ENCODE measurements at places on chromosomes 13 and 19.

- no peak for DNase-seq
These were observed 32.0 kb upstream of the ASF1B start for GRCh38 chr19:14168259-14168972.

- no peak for DNase-seq
These were observed 14.3 kb upstream of the GPR18 start for GRCh38 chr13:99272481-99272880.

DNA sequence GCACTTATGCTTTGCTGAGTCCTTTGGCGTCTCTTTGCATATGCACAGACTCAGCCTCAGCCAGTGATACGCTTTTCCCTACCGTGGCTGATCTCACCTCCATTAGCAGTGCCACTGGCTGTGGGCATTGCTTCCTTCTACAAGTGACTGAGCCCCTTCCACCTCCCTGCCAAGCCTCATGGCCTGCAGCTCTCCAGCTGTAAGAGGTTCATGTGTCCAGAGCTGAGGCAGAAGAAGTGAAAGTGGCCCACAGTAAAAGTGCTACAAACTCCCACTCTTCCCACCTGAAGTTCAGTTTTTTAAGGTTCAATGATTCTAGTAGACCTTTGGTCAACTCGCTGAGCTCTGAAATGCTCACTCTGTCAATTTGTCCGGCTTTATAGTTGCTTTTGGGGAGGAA, 44.7 kb downstream of the SMARCA4 start:
- no peak for DNase-seq

DNA sequence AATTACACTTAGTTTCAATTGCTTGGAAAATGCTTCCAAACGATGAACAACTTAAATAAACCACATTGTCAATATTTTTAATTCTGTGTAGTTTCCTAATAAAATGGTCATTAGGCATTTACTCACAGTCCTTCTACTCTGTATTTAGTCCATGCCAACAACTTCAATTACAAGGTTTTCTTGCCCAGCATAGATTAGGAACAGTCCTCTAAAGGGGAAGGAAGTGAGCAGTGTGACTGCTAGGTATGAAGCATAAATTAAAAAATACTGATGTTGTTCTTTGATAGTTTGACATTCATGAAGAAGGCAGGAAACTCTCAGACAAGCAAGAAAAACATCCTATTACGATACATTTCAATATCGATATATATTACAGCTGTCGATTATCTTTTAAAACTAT, 716.0 kb upstream of the PCDH9 start:
- DNase-seq: no peak

DNA sequence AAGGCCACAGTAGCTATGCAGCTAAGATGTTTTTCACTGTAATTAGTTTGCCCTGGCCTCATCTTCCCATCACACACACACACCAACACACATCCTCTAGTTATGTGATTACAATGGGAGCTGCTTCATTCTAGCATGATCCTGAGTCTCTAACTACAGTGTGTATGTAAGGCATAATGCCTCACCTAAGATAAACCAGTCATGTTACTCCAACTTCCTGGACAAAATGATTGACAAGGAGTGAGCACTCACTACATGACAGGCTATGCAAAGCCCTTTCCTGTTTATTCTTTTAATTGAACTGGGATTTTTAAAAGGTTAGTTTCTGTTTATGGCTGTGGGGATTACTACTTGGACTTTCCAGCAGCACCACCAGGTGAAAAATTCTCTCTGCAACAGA, 400.8 kb upstream of the ATXN8OS start:
- no peak for DNase-seq

GRCh38 chr13:91664039-91664438, 265.6 kb downstream of the GPC5 start:
- DNase-seq: no peak

DNA sequence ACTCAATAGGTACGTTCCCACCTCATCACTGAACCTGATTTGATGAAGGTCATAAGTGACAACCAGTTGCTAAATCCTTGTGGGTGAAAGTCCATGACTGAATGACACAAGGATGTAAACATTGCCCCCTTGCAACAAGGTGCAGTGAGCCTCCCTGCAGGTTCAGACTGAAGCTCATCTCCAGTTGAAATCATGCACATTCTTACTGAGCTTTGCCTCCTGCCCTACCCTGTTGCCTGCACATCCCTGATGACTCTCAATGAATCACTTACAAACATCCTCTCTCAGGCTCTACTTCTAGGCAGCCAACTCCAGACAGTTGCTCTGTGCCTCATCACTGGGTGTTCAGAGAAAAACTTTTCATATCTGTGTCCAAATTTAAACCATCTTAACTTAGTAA, 42.5 kb upstream of the ARGLU1 start:
- no peak for DNase-seq

DNA sequence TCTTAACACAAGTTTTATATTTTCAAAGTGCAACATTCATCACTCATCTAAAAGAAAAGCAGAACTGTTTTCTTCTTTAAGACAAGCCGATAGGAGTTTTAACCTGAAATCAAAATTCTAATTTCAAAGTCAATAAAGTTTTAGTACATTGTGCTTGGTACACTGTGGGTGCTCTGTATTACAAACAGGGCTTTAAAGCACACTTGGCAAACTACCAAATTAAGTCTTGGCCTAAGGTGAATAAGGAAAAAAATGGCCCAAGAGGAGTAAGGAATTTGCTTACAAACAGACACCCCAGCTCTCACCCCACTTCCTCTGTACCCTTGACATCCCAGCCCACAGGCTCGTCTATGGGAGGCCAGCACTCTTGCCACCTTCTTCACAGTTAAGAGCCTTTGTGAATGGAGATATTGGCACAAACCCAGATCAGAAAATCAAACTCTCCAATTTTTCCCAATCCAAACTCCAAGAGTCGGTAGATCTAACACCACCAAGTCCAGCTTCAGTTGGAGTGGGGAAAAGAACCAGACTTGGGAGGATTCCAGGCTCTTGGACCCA, 66.0 kb downstream of the ABCC4 start:
- no peak for DNase-seq

DNA sequence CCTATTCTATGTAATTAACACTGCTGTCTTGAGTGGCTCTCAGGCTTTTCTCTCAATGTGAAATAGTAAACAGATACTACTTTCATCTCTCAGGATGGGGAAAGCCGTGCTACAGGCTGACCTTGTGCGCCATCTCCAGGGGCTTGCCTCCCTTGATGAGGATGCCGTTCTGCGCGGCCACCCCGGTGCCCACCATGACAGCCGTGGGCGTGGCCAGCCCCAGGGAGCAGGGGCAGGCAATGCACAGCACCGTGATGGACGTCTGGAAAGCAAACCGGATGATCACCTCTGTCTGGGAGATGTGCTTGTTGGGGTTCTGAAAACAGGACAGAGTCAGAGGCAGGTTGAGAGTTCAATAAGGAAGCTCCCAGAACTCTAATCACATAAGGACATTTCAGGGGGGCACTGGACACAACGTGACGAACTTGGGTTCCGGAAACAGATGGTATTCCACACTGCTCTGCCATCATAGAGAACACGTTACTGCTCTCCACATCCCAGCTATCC, 65.0 kb downstream of the ATP7B start:
- no peak for DNase-seq

- no peak for DNase-seq
These were observed 8.5 kb upstream of the RASA3 start for GRCh38 chr13:114140906-114141250.

GRCh38 chr13:62194371-62194770, 778.7 kb upstream of the PCDH20 start:
- DNase-seq: no peak

- DNase-seq: no peak
These were observed 89.7 kb downstream of the FRY start for GRCh38 chr13:32121316-32121715.

- peak; percentile 29 for DNase-seq
These were observed at the start of gene ZNF556 for GRCh38 chr19:2867025-2867991. Gene ZNF556, plus strand, starts transcription at chr19:2867335. Its CDS starts 87 bp downstream, at chr19:2867422.

DNA sequence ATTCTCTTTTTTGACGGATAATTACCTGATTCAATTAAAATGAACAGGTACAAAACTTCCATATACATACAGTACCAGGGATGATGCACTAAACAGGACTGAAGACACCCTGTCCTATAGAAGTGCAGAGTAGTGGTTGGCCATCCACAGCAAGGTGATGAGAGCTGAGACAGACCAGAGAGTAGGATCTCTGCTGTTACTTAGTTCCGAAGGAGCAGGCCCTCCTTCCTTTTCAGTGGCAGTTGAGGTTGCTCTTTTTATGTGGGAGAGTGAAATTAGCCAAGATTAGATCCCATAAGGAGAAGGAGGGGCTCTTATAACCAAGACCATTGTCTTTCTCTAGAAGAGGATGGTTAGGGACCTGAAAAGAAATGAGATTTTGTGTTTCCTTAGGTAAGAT, 4.0 kb downstream of the PDS5B start:
- DNase-seq: no peak

DNA sequence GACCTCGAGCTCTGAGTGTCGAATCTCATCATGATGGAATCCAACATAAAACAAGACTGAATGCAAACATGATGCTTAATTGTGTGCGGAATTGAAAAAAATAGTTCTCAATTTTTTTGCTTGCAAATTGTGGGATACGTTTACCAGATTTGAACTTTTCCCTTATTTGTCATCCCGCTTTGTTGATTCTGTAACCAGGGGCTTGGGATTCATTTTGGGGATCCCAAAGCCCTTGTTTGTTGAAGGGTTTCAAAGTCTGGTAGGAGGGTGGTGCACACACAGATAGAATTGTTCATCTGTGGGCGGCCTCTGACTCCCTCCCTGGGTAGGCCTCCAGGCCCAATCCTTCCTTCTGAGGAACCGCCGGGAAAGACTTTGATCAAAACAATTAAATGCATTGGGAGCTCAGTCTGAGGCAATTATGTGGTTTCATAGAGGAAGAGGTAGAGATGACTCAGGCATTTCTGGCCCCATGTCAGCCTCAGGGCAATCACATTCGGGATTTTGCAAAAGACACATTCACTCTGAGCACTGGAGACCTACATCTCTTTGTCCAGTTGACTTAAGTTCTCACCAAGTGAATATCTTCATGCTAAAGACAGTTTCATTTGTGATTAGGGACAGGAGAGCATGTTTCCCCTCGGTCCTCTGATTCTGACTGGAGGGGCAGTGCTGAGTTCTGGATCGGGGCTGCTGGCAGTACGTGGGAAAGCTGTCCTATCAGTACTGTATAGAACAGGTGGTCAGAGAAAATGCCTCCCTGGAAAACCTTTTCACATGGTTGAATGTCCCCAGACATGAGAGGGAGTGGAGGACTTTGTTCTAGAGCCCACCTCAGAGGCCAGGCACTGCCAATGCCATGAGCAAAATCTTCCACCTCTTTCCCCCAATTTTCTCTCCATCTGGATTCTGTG, 27.8 kb upstream of the IGFL4 start:
- DNase-seq: no peak

DNA sequence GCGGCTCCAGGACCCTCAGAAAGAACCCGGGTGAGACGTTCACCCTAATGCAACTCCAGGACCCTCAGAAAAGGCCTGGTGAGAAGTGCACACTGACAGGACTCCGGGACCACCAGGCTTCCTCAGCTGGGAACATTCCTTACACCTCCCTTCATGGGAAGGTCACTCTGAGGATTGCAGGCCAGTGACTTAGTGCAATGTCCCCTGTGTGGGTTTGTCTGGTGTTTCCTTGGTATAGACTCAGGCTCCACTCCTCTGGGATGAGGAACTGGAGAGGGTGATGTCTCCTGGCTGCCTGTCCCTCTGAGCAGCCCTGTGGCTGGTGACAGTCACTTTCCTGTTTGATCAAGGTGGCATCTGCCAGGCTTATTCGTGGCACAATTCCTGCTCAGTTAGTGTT, 49.7 kb downstream of the TEX29 start:
- DNase-seq: no peak

DNA sequence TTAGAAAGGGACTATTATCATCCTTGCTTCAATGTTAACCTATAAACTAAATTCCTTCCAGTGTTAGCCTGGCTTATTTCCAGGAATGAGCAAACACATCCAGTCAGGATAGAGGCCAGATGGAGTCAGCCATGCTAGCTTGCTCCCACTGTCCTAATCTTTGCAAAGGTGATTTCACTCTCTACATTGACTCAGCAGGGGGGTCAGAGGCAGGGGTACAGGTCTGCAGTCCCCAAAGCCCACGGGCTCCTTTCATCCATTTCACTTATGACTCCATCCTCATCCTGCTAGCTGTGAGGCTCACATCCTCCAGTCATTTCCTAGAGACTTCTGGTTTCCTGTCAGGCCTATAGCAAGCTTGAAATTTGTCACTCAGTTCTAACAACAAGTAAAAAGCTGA, 63.4 kb upstream of the CEACAM8 start:
- DNase-seq: no peak
